NCI-H1694 treated with DMSO at 0.1 percent for 48 hours (cell line): ENCODE measurements at places on chromosomes 13 and 19.

DNA sequence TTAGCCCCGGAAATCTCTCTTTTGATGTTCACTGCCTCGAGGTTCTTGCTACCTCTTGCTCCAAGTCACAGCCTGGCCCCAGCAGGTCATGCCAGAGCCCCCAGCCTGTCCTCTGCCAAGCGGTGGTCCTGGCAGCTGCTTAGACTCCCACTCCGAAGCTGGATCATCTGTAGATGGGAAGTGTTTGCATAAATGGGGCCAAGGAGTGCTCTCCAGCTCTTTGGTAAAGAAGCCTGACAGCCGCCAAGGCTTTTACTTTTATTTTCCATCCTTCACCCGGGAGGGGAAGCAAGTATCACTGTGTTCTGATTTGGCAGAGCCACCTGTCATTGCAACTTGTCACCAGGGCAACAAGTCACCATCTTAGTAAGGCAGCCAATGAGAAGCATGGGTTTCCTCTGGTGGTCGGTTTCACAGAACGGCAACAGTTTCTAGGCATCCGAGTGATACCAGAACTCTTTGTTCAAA is 10.6 kb upstream of the RETN start:
- DNase-seq, result no peak

DNA sequence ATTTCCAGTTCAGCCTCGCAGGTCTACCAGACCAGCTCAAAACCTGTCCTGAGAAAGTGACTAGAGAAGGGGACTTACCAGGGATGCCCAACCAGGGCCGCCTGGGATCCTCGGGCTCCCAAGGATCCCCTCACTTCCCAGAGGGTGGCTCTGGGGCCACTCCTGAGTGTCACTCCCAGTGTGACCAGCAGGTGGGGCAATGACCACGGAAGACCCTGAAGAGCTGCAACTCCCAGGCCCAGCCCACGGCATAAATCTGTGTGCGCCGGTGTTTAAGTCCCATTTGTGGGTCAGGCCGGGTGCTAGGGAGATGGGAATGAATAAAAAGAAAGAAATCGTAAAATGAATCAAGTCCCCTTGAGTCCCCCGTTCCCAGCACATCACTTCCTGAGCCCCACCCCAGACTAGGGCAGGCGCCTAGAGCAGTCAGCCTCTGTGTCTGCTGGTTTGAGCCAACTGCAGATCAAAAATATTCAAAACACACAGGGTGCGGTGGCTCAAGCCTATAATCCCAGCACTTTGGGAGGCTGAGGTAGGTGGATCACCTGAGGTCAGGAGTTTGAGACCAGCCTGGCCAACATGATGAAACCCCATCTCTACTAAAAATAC is 10.7 kb downstream of the PTGIR start:
- peak; percentile 68 for DNase-seq

DNA sequence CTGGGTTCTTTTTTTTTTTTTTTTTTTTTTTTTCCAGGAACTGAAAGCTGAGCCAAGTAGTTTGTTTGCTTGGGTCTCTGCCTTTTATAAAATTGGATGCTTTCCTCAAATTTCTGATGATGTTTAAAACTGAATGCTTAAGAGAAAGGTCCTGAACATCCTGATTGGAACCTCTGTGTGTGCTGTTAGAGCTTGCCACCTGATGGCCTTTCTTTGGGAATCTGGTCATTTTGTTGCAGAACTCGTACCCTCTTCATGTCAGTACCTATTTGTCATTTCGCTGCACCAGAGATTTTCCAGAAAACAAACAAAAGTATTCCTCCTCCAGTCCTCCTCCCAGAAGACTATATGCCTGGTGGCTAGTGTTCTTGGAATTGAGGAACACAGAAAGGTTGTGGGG is 81.2 kb upstream of the KLF12 start:
- DNase-seq, result no peak

DNA sequence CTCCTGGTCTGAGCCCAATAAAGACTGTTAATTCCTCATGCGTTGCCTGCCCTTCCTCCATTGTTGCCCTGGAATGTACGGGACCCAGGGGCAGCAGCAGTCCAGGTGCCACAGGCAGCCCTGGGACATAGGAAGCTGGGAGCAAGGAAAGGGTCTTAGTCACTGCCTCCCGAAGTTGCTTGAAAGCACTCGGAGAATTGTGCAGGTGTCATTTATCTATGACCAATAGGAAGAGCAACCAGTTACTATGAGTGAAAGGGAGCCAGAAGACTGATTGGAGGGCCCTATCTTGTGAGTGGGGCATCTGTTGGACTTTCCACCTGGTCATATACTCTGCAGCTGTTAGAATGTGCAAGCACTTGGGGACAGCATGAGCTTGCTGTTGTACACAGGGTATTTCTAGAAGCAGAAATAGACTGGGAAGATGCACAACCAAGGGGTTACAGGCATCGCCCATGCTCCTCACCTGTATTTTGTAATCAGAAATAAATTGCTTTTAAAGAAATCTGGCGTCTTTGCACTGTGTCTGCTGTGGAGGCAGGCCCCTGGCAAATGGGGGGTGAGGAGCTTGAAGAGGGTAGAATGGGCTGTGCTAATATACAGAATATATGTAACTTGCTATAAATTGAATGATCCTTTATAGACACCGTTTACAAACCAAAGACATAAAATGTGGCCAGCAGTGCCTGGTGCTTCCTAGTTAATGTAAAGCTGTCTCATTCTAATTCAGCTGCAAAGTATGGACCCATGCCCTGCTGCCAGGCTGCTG is 4.2 kb upstream of the RPS11 start:
- no peak for DNase-seq

DNA sequence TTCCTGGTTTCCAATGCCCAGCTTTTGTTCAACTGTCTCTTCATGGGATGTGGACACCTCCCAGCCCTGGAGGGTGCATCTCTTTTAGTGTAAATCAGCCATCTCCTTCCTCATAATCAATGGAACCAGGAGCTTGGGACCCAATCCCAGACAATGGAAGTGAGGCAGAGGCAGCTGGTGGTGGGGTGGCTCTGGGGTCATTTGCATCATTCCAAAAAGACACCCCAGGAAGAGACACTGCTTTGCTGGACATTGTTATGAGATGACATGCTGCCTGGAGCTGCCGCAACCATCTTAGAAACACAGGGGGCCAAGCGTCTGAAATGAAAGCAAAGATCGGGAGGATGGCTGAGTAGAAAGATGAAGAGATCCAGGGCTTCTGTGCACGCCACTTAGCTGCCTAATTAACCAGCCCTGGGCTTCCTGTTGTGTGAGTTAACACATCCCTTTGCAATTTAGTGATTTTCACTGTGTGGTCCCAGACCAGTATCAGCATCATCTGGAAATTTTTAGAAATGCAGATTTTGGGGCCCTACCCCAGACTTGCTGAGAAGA is 36.1 kb downstream of the IRS2 start:
- DNase-seq, result no peak

DNA sequence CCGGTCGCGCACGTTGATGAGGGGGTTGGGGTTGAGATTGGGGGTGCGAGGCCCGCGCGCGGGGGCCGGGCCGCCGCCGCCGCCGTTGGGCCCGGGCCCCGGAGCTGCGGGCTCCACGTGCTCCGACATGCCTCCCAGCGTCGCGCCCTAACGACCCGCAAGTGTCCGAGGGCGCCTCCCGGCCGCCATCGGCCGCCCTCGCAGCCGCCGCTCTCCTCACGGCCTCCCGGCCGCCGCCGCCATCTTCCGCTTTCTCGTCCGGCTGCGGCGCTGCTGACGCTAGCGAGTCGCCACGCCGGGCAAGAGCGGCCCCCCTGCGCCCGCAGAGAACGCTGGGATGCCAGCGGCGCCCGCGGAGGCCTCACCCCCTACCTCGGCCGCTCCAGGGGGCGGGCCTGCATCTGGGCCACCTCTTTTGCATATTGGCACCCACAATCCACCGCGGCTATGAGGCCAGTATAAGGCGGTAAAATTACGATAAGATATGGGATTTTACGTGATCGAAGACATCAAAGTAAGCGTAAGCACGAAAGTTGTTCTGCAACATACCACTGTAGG is at the start of gene TMEM259:
TMEM259 (minus strand) TSS at position 256 of the 558 bp plus-strand sequence; CDS start at position 129, 127 bp downstream.
- DNase-seq, result peak; percentile 96

- no peak for DNase-seq
These were observed 198.7 kb upstream of the SERP2 start for GRCh38 chr13:44174769-44175425.

GRCh38 chr13:74450525-74450845 is 316.3 kb upstream of the KLF12 start:
- no peak for DNase-seq
